NCI-H2081 treated with DMSO at 0.1 percent for 48 hours (cell line): ENCODE measurements at places on chromosomes 1 and 21.

- no peak for DNase-seq
Measured at GRCh38 chr21:42974832-42975820, 764 bp downstream of the PKNOX1 start.

GRCh38 chr1:6634371-6635052 is 9.8 kb downstream of the THAP3 start:
- DNase-seq: no peak

GRCh38 chr1:7632681-7633080 is 138.4 kb upstream of the VAMP3 start:
- DNase-seq: no peak

GRCh38 chr1:153122831-153123421 is 9.6 kb upstream of the SPRR2F start:
- peak; percentile 96 for DNase-seq

- no peak for DNase-seq
Measured at GRCh38 chr21:37983336-37984095, 67.3 kb upstream of the KCNJ6 start.

GRCh38 chr1:159800177-159800930 is 1.8 kb upstream of the FCRL6 start:
- DNase-seq: no peak

DNA sequence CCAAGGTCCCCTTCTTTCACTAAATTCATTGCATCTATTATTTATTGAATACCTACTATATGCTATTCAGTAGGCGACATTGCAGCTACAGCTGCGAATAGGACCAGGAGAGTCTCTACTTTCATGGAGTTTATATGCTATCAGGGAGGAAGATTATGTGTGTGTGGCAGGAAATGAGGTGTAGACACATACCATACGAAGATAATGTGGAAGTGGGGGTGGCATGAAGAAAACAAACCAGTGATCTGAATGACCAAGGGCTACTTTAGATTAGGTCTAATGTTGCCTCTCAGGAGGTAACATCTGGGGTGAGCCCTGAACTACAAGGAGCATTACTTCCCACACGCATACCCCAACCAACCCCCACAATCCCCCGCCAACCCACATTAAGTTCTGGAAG is 1.0 kb upstream of the PPIH start:
- no peak for DNase-seq

DNA sequence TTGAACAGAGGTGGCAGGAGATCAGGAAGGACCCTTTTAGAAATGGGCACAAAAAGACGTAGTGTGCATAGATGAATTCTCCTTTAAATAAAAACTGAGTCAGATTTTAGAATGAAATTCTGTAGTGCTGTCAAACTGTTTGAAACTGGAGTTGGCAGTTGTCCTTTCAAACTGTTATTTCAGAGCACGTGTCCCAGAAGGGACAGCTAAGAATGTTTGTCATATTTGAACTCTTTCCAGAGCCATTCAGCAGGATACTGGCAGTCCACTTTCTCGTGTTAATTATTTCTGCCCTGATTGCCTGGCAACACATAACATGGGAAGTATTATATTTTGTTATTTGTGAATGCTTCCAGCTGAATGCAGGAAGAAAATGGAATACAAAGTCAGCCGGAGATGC is 212.3 kb upstream of the DPYD start:
- no peak for DNase-seq

DNA sequence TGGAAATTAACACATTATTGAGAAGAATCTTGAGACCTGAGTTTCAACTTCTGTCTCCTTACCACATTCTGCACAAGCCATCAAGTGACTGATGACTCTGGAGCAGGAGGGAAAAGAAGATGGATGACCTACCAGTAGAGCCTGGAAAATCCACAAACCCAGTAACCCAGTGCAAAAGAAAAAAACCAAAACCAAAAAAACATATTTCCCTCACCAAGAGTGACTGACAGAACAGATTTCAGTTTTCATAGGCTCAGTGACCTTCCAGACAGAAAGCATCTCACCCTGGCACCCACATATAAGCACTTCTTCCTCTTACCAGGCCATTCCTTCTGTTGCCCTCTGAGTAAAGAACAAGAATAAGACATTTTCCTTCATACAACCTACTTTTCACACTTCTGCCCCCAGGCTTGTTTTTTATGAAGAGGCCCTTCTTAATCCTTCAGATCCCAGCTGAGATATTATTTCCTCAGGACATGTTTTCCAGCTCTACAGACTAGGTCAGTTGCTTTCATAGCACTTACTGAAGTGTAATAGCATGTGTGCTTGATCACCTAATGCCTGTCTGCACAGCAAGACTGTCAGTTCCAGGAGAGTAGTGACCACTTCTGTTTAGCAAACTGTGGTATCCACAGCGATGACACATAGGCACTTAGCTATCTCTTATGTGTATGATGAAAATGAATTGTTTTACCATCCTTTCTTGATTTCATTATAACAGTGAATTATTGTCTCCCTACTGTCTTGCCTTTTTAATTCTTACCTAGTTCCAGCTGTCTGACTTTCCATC is 4.0 kb downstream of the TSACC start:
- DNase-seq: no peak

DNA sequence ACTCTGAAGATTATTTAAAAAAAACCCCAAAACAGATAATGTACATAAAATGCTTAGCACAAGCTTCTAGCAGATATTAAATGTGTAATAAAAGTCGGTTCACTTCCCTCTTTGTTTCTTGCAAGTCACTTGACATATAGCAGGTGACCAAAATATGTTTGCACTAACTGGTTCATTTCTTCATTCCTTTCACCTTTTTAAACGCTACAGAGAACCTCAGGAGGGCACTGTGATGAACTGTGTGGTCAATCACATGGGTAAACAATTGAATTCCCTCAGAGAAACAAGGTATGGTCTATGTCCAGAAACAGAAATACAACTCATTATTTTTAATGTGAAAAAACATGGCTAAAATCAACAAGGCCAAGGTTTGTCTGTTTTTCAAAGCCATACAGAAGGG is 51.3 kb upstream of the BCL10 start:
- DNase-seq: no peak
